ENCODE measurements at places on chromosomes 11 and 22.

- DNase-seq, result no peak
Measured at GRCh38 chr11:76666830-76667229, 3.7 kb downstream of the LRRC32 start.

DNA sequence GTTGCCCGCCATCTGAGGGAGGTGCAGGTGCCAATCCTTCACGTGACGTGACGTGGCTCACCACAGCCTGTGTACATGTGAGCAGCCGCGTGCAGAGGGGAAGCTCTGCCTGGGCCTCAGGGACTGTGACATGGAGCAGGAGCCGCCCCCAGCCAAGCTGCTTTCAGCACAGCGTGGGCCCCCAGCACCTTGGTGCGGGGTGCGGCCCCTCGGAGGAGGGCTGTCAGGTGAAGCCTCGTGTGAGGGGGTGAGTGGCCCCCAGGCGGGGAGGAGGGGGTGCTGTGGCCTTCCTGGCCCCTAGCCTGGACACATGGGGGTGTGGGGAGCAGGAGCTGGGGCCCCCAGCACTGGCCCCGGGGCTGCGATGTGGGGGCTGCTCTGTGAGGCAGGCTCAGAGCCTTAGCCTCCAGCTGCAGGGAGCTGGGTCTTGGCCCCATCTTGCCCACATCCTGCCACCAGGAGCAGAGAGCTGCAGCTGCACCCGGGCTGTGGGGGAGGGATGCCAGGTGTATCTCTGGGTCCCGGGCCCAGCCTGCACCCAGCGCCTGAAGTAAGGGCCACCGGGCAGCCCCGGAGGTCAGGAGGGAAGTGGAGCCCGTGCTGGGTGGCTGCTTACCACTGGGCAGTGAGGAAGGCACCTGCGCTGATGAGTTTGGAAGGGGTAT lies at the start of gene ADORA2A:
ADORA2A (plus strand) TSS at position 100 of the 665 bp plus-strand sequence. CDS start 5,806 bp downstream, outside the sequence.
- DNase-seq, result peak; percentile 68

DNA sequence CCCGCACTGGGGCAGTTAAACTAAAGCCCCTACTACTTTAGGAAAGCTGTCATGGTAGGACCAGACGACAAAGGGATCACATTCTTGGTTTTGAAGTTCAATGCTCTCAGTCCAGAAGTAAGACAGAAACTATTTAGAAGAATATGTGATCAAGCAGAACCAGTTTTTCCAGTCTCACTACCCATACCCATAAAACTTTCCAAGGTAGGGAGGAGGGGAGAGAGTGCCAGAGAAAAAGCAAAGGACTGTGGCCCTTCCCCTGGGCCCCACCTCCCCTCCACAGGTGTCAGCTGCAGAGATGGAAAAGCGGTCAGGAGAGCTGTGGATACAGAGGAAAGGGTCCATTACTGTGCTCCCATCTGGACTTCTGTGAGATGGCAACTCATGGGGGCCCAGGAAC lies 587.1 kb downstream of the SOX6 start:
- no peak for DNase-seq

- no peak for DNase-seq
Measured at GRCh38 chr11:17412488-17413180, 24.2 kb upstream of the KCNJ11 start.

GRCh38 chr22:48578138-48579042 lies 1249.3 kb downstream of the BRD1 start:
- no peak for DNase-seq

DNA sequence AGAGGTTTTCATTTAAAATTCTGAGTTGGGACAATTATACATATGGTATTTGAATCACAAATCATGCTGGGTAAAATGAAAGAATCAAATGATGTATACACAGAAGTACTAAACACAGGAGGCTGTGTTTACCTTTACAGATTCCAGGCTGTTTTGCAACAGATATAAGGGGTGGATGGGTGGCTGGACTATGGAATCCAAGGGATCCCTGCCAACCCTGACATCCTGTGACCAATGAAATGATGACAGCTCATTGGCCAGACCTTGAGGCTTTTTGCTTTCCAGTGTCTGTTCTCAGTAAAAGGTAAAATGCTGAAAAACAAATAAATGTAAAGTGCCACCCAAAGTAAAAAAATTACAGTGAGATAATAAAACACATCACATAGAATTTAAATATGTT lies 3.3 kb upstream of the DDI1 start:
- DNase-seq, result no peak

GRCh38 chr11:15692739-15693138 lies 578.0 kb downstream of the INSC start:
- DNase-seq, result no peak

DNA sequence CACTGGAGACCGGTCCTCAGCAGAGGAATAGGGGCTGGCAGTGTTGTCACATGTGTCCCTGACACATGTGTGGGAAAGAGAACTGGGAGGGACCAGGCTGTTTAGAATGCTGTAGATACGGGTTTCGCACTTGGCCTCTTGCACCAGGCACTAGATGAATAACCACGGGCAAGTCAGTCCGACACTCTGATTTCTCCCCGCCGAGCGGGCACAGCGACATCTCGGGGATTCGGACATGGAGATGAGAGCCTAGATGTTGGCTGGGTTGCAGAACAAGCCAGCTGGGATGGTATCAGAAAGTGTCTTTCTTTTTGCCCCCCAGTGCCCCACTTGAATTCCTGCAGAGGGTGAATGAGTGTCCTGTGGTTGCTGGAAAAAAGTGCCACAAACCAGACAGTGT lies 115.9 kb upstream of the SLC22A12 start:
- no peak for DNase-seq

DNA sequence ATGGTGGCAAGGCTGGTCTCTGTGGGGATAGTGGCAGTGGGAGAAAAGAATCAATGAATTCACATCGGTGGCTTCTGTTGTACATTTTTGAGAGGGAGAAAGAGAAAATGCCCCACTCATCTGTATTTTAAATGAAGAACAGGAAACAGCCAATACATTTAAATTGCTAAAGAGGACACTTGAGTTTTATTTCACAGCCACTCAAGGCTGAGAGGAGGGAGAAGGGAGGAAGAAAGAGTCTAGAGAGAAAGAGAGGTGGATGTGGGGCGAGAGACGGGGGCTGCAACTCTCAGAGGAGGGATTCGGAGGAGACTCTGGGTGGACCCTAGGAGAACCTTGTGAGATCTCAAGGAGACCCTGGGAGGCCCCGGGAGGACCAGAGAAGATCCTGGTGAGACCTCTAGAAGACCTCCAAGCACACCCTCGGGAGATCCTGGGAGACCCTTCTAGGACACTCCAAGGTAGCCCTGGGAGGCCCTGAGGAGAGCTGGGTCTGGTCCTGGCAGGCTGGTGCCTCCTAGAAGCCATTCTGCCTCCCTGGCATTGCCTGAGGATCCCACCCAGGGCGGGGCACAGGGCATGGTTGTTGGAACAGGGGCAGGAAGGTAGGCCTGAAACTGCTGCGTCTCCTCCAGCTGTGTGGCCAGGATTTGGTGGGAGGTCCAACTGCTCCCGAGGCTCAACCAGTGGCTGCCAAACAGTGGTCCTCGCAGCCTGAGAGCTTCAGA lies 91.0 kb upstream of the SHISAL1 start:
- DNase-seq, result no peak

All from stimulated activated CD8-positive, alpha-beta memory T cell treated with anti-CD3 and anti-CD28 coated beads, Interleukin-4, amount 100 ng/mL, for 1 hour (primary cell).